ENCODE measurements at places on chromosomes 7 and 10. TPM values are rescaled to one million over a fixed set of nuclear protein-coding genes. Genes with fewer than 3 reads are reported as not detected.

- DNase-seq = no peak
Observed at GRCh38 chr10:14653271-14654161, 121.2 kb downstream of the FAM107B start.

DNA sequence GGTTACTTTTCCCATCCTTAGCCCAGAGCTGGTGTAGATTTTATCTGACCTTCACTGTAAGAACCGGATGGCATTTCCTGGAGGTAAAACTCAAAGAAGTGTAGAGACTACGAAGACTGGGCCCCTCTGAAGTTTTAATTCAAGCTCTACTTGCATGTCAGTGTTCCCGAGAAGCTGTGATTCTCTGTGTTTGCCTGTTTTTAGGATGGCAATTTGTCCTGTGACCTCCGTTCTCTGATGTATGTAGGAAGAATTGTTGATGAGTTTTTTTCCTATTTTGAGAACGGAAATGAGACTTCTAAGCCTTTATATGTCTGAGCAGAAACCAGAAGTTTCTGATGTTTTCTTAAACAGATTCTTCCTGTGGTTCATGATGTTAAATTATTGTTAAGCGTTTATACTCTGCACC lies 94.1 kb downstream of the CDCA7L start:
- no peak for DNase-seq

GRCh38 chr7:111755383-111755782 lies 193.1 kb upstream of the IMMP2L start:
- no peak for DNase-seq

GRCh38 chr10:45566415-45566814 lies 106.2 kb downstream of the ZFAND4 start:
- DNase-seq = no peak

Gene PVRIG
- total RNA-seq = 86.2 TPM

GRCh38 chr7:50621206-50621605 lies 56.0 kb upstream of the DDC start:
- no peak for DNase-seq

DNA sequence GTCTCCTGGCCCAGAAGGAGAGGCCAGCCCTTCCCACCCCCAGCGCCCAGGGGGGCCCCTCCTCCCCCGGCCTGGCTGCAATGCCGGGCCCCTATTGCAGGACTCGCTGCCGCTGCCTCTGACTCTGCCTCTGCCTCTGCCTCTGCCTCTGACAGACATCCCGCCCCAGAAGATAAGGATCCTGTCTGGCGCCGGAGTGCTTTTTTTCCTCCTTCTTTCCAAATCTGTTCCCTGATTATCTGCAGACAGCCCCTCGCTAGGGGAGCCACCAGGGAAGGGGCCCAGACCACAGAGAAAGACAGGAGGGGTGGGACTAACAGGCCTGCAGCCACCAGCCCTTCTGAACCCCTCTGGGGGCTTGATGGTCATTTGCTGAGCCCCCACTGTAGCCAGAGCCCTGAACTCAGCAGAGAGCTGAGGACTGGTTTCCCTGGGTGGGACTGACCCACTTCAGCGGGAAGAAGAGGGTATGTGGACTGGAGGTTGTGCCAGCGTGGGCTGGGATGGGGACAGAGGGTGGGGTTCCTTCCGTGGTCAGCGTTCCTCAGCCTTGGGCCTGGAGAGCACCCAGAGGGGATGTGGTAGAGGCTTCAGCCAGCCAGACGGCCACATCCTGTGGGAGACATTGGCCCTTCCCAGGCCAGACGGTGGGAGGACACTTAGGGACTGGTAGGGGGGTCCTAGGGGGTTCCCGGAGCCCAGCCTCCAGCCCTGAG lies 22.8 kb downstream of the UNC5B start:
- DNase-seq = no peak

DNA sequence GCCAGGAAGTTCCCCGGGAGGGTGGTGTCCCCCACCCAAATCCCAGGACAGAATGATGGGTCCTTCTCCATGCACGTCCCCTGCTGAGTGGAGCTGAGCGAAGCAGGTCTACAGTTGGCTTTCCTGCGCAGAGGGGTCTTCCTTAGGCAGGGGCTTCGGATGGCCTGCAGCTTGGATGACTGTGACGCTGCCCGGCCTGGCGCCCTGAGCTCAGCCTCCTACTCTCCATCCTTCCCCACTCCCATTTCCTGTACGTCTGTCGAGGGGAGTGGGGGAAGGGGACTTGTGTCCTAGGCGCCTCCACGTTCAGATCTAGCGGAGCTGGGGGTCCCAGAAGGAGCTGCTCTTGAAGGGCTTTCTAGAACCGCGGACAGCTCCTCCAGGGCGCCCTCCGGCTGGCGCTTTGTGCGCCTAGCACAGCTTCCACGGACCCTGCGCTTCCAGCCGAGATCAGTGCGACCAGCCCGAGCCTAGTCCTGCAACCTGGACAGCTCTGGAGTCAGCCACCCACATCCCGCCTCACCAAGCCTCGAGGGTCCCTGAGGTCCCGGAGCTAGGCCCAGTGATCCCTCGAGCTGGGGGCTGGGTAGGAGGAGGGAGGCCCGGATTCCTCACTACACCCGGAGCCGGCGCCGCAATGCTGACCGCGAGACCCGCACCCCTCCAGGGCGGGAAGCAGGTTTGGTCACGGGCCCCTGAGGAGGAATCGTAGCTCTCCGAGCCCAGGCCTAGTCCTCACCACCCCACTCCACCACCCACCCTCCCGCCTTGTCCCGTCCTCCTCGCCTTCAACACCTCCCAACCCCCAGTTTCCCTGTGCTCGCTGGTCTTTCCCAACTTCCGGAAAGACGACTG lies 1.9 kb downstream of the GRID1 start:
- DNase-seq = peak; percentile 35

DNA sequence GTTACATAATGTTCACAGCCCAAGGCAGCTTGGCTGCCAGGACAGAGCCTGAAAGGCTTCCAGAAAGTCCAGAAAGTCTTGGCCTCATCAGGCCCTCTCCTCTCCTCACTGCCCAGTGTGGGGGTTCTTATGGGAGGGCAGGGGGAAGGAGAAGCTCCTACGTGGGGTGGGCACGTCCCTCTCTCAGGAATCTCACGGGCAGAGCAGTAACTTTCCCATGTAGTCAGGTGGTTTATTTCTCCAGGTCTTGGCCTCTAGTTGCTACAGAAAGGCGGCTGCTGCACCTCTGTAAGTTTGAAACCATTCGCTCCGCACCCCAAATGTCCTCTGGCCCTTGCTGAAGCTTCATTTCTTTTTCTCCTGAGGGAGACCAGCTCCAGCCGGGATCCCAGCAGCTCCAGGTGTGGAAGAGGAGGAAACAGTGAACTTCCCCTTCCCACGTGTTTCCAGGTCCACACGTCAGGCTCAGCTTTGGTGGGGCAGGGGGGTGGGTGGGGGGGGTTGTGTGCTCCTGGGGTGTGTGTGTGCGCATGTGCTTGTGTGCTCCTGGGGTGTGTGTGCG lies 320.3 kb downstream of the WDR37 start:
- no peak for DNase-seq

Gene C10orf105
- total RNA-seq = 0.30 TPM

DNA sequence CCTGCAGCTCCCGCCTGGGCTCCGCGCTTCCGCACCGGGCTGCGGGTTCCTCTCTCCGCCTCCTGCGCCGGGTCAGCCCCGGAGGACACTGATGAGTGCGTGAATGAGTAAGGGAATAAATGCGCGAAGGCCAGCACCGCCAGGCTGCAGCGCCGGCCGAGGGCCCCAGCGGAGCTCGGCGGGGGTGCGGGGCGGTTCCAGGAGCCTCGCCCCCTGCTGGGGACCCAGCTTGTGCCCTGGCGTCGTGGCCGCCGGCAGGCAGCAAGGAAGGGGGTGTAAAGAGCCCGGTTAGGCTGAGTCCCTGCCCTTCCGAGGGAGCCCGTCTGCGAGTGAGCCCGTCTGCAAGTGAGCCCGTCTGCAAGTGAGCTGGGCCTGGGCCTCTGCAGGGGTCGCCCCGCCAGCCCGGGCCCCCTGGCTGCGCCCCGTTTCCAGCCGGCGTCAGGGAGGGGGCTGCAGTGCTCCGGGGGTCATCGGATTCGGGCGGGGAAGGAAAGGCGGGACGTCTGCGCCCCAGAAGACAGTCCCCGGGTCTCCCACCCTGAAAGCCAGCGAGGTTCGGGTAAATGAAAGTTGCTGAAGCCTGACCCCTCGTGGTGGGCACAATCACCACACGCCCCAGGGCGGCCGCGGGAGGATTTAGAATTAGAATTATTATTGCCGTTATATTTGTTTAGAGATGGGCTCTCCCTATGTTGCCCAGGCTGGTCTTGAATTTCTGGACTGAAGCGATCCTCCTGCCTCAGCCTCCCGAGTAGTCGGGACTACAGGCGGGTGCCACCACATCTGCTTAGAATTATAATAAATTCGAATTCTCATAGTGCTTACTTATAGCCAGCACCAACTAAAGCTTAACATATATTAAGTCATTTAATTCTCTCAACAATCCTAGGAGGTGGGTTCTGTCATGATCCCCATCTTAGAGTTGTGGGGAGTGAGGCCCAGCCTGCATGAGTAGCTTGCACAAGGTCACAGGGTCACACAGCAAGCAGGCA lies 8.6 kb upstream of the CRYGN start:
- peak; percentile 86 for DNase-seq

DNA sequence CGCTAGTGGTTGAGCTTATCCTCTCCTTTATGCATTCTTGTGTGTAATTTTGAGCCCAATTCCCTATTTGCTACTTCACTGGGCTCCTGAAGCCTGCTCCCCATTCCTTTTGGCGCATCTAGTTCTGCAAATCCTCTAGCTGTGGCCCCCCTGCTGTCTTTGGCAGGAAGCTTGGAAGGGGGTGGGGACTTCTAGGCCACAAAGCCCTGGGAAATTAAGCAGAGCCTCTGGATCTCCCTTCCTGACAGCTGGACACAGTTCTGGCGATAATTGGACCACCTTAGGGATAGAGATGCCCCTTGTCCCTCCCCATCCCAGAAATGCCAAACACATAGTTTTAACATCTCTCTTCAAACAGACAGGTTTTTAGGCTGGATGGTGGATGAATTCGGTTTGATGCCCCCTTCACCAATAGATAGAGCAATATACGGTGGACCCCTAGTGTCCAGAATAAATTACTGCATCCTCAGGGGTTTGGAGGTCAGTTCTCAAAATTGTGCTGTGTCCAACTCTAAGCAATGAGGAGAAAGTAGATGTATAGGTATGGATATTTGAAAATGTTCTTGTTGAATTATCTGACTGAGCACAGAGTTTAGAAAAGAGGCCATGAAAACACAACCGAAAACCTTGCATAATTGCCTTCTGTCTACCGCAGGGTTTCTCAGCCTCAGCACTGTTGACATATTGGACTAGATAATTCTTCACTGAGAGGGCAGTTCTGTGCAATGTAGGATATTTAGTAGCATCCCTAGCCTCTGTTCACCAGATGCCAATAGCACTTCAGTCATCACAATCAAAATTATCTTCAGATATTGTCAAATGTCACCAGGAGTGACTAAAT lies 75.5 kb downstream of the PAPSS2 start:
- DNase-seq = no peak

DNA sequence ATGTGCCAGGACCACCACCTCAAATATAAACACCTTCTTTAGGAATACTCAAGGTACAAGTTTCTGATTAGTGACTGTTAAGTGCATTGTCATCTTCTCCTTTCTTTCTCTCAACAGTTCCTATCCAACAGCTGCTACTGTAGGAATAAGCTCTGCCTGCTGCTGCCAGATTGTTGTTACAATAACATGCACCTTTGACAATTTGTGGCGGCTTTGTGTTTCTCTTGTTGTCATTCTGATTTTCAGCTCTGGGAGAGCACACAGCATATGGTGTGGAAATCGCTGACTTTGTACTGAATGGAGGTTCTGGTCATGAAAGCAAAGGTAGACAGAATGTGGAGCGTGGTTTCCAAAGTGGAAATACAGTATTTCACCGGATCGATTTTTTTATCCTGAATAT lies 182.8 kb downstream of the SEC23IP start:
- DNase-seq = no peak

- no peak for DNase-seq
Observed at GRCh38 chr7:155011086-155011485, 8.2 kb upstream of the PAXIP1 start.

DNA sequence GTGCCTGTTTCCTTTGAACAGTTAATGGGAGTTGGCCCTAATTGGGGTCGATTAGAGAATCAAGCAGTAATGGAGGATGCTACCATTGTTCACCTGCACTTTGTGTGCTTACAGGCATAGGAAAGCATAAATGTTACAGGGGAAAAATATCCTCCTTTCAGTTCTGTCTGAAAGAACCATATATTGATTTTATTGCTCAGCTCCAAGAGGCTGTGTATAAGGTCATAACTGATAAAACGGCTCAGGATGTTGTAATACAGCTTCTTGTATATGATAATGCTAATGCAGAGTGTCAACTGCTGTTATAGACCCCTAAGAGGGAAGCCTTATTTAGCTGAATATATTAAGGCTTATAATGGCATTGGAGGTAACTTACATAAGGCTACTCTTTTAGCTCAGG lies 32.9 kb upstream of the AKR1C2 start:
- DNase-seq = no peak

GRCh38 chr7:32217341-32218153 lies 147.3 kb upstream of the PDE1C start:
- DNase-seq = no peak

- no peak for DNase-seq
Observed at GRCh38 chr7:81140775-81141174, 221.9 kb upstream of the SEMA3C start.

Gene ANKRD61
- not detected for total RNA-seq

Gene STAG3
- 38.8 TPM for total RNA-seq

- no peak for DNase-seq
Observed at GRCh38 chr10:95821720-95822119, 65.8 kb downstream of the ENTPD1 start.

GRCh38 chr7:48718731-48719378 lies 205.5 kb upstream of the CDC14C start:
- DNase-seq = no peak
